ENCODE measurements at places on chromosomes 11 and 22.

- no peak for DNase-seq
These were observed 660.3 kb downstream of the TBC1D22A start for GRCh38 chr22:47422736-47423135.

DNA sequence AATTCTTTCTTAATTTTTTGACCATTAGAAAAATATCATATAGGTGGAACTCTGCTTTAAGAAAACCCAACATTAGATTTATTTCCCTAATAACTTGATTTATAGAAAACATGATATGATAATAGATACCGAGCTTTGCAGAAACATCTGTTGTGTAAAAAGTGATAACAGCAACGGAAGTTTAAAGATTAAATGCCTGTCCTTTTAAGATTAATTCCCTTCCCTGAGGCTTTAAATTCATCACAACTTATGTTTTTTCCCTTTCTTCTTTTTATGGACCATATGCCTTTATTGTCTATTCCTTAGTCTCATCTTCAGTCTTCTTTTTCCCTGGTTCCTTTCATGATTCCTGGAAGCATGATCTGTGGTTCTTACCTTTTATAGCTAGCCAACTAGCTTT, 1.9 kb downstream of the USP47 start:
- no peak for DNase-seq

GRCh38 chr11:27200779-27201453, 160.3 kb downstream of the BBOX1 start:
- DNase-seq, result no peak

GRCh38 chr22:30104501-30105156, 24.4 kb downstream of the HORMAD2 start:
- no peak for DNase-seq

GRCh38 chr11:129048911-129049310, 106.2 kb upstream of the TP53AIP1 start:
- DNase-seq, result no peak

DNA sequence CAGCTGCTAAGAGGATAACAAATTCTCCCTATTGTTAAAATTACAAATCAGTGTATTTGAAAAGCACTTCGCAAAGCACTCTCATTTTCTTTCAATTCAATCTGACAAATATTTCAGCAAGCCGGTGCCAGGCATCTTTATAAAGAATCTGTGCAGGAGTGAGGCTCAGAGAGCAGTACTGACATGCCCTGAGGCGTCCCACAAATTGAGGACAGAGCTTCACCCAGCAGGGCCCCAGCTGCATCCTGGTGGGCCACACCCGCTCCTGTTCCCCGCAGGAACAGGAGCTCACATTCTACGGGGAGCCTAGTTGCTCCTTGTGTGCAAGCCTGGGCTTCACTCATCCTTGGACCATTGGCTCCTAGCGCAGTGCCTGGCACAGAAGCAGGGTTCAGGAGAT, 60.9 kb upstream of the EIF3D start:
- no peak for DNase-seq

DNA sequence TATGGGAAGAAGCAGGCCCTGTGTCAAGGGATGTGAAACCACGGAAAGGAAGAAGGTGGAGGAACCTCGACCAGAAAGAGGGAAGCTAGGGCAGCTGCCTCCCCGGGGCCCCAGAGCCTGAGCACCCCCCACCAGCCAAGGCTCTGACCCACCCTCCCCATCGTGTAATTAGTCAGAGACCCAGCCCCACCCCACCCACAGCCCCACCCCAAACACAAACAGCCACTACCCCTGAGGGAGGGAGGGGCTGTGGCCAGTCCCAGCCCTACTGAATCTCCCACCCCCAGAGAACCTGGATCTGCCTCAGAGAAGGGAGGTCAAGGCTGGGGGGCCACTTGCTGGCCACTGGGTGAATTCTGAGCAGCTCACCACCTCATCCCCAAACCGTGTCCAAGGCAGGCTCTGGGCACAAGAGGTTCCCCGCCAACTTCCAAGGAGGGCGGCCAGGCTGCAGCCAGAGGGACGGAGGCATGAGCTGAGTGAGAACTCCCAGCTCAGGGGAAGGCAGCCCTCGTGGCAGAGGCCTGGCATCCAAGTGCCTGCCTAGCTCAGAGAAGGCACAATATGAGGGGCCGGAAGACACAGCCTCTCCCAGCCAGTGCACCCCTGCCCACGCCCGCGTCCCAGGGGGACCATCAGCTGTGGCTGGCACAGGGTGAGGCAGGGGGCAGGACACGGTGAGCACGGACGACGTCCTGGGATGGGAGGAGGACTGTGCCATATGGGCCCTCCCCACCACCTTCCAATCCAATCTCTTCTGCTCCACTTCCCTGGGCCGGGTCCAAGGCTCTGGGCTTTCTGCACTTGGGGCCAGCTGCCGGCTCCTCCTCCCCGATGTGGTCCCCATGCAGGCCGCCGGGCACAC, 2.7 kb downstream of the PLXNB2 start:
- DNase-seq, result no peak

- no peak for DNase-seq
These were observed 21.3 kb downstream of the OR4D9 start for GRCh38 chr11:59532620-59533019.

GRCh38 chr11:115129473-115130289, 374.5 kb downstream of the CADM1 start:
- no peak for DNase-seq

DNA sequence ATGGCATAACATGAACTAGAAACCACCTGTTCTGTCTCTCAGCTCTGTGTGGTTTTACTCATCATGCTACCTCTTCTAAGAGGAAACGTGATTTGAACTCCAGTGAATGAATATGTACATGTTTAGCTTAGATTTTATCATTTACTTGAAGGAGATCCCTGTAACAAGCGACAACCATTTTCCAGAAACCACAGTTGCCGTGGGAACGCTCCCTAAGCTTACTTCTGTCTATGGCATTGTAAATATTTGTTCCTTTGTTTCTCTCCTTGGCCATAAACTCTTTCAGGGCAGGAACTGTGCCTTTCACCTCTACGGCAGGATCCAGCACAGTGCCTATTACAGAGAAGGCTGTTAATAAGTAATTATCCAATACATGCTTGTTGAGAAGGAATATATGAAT, 17.1 kb upstream of the TPH1 start:
- DNase-seq, result no peak

DNA sequence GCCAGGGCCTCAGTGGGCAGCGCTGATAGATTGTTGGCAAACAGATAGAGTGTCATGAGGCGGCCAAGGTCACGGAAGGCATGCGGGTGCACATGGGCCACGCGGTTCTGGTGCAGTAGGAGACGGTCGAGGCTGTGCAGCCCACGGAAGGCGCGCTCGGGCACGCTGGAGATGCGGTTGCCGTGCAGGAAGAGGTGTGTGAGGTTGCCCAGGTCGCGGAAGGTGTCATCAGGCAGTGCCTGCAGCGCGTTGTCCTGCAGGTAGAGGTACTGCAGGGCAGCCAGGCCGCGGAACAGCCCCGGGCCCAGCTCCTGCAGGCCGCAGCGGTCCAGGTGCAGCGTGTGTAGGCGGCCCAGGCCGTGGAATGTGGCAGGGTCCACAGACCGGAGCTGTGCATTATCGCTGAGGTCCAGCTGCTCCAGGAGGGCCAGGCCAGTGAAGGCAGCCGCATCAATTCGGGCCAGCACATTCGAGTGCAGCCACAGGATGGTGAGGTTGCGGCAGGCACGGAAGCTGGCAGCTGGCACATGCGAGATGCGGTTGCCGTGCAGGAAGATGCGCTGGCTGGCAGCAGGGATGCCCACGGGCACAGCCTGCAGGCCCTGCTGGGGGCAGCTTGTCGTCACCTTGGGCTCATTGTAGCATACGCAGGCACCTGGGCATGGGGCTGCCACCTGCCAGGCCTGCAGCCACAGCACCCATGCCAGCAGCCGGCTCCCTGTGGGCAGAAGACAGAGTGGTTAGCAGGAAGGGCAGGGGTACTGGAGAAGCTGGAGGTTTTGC, 25.5 kb downstream of the RTN4R start:
- no peak for DNase-seq

DNA sequence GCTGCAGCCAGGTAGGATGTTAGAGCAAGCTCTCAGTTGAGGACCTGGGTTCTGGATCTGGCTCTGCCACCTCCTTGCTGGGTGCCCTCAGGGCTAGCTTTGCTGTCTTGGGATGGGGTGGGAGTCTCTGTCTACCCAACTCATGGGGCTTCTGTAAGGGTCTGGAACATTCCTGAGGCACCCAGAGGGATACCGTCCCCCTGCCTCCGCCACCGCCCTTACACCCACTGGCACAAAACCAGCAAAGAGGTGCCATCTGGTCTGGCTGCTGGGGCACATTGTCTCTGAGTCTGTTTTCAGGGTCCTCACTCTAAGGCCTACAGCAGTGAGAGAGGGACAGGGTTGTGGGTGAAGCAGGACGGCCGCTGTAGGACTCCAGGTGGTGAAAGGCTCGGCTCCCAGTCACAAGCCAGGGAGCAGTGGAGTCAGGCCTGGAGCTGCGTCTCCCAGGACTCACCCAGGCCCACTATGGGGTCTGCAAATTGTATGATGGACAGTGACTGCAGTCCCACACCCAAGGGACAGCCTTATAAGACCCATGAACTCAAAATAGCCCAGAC, 84.9 kb downstream of the MORC2 start:
- no peak for DNase-seq

DNA sequence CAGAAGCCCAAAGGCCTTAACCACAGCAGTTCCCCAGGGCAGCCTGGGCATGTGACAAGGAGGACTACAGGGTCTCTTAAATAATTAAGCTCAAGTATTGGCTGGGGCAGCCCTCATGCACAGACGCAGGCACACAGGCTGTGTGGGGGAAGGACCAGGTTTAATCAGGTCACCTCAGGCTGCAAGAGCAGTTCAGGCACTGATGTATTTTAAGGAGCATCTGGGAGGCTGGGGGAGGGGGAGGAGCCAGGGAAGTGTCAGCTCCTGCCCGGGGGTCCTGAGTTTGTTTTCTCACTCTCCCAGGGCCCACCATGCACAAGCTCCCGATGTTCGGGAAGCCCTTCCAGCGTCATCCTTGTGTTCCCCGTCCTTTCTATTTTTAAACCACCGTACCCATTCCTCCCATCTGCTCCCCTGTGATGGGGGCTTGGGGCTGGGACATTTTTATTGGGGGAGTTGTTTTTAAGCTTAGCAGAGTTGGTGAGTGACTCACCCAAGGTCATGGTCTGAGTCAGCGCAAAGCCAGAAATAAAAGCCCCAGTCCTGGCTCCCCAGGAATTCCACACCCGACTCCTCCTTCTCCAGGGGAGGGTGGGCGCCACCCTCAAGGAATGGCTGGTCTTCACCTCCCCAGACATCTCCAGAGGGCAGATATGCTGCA, 2.4 kb downstream of the CSDC2 start:
- DNase-seq, result no peak

- no peak for DNase-seq
These were observed 162.5 kb upstream of the CCDC90B start for GRCh38 chr11:83448686-83449085.

DNA sequence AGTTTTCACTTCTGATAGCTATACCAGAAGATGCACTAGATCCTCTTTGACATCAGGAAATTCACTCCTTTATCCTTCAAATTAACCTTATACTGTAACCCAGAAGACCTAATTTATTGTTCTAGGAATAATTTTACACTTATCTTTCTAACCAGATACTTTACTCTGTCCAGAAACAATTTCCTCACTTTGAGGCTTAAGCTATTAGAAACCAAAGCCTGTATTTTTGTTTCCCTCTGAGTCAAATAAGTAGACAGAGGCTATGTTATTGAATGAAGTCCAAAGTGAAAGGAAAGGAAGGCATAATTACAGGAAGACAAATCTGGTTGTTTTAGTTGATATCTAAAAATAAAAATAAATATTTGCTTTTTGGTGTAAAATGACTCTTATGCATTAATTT, 2.2 kb downstream of the OR51V1 start:
- DNase-seq, result no peak

DNA sequence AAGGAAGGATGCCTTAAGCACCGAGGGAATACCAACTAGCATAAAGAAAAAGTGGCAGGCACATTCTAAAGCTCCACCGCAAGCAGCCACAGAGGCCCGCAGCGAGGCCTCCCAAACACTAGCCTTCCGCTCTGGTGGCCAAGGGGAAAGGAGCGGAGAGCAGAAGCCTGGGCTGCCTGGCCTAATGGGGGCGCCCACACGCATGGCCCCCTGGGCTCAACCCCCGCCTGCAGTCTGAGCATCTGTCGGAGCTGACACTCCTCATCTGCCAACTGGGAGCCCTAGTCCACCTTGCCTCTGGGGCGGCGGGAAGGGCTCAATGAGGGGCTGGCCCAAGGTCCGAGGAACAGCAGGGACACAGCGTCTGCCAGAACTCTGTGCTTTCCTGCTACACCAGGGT, 50.1 kb upstream of the WNT11 start:
- DNase-seq, result no peak

- no peak for DNase-seq
These were observed 139.6 kb downstream of the PKNOX2 start for GRCh38 chr11:125304136-125304535.

DNA sequence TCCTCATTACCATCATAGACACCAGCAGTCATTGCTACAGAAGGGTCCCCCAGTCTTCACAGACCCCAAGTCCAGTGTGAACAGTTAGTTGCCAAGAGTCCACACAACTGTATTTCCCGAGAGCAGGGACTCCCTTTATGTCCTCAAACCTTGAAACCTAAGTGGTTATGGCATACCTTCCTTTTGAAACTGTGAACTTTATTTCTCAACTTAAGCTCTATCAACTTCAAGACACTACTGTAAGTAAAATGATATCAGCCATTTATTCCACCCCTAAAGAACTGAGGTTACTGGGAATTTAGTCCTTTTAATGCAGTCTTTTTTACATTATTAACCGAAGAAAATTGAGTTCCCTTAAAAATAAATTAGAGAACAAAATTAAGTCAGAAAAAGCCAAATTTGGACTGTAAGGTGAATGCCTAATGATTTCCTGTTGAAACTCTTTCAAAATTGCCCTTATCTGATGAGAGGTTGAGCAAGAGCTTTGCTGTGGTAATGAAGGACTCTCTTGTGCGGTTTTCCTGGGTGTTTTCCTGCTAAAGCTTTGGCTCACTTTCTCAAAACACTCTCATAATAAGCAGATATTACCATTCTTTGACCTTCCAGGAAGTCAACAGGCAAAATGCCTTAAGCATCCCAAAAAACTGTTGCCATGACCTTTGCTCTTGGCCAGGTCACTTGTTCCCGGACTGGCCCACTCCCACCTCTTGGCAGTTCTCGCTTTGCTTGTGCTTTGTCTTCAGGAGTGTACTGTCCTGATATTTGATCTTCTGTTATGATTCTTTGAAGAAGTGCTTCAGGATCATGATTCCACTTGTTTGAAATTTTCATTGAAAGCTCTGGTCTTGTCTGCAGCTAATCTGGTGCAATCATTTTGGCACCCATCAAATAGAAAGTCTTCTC, 765.4 kb upstream of the ANO3 start:
- DNase-seq, result no peak

GRCh38 chr11:14529951-14530350, 9.8 kb upstream of the PSMA1 start:
- no peak for DNase-seq

DNA sequence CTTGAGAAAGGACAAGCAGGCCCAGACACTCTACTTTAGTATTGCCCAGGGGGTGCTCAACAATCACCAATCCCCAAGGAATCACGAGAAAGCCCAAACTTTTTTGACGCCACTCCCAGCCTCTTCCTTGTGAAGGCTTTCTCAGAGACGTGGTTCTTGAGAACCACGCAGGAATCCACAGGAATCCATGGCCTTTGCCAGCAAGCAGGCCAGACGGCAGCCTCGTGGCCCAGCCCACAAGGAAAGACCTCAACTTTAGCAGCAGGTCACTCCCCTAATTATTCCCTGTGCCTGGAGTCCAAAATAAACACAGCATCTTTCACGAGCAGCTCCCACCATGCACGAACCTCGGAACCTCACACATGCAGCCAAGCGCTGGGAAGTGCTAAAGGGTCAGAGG, 104.2 kb downstream of the WT1 start:
- no peak for DNase-seq
